ENCODE measurements at places on chromosomes 2 and 18.

- DNase-seq: no peak
Measured at GRCh38 chr18:42168907-42169306, 213.9 kb downstream of the PIK3C3 start.

DNA sequence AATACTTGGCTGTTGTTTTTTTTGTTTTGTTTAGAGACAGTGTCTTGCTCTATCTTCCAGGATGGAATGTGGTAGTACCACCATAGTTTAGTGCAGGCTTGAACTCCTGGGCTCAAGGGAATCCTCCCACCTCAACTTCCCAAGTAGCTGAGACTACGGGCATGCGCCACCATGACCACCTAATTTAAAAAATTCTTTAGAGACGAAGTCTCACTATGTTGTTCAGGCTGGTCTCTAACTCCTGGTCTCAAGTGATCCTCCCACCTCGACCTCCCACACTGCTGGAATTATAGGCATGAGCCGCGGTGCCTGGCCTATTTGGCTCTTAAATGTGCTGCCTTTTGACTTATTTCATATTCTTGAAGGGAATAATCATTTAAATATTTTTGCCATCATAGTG lies 60.1 kb downstream of the PTPN4 start:
- DNase-seq: no peak

DNA sequence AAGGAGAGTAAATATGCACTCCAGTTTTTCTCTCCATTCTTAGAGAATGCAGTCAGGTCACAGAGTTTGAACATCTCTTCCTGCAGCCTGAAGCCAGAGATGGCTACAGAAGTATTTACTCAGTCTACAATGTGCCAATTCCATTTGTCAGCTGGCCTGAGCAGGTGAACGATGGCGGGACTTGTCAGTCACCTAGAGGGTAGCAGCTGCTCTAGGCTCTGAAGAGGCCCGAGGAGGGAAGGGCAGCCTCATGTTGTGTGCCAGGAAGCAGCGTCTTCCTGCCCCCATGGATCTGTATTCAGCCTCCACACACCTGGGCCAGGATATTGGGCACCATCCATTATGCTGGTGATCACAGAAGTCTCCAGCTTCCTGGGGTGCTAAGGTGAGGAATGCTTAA lies 316.7 kb upstream of the CHAC2 start:
- no peak for DNase-seq

GRCh38 chr2:72145289-72145657 lies 2.4 kb downstream of the CYP26B1 start:
- DNase-seq: peak; percentile 83

DNA sequence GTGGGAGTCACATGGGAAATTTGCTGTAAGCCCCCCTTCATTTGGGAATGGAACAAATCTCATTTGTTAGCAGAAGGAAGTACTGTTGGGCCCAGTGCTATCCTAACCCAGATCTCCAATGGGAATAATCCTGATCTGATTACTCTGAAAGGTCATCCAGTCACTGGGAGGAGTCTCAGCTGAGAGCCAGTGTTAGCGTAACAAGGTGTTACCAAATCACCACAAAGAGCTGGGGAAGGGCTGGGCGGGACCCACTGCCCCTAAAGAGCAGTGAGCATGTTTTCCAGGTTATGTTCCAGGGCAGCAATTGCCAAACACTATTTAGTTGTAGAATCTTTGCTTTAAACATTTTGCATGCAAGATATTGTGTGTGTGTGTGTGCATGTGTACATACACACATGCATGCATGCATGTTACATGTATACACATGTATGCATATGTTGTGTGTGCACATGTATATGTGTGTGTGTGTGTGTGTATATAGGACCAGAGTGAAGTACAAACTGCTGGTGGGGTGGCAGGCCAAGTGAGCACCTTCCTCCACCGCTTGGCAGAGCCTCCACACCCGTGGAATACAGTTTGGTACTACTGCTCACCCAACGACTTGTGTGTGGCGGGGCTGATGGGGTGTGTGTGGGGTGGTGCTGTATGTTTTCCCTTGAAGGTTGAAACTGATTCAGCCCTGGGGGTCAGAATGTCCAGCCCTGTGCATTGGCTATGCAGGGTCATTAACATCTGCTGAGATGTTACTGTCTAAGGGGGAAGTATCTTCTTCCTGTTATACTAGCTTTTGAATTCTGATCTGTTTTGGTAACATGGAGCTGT lies 15.2 kb downstream of the INPP5D start:
- DNase-seq: no peak

- DNase-seq: no peak
Measured at GRCh38 chr2:128237081-128237534, 81.6 kb downstream of the HS6ST1 start.

DNA sequence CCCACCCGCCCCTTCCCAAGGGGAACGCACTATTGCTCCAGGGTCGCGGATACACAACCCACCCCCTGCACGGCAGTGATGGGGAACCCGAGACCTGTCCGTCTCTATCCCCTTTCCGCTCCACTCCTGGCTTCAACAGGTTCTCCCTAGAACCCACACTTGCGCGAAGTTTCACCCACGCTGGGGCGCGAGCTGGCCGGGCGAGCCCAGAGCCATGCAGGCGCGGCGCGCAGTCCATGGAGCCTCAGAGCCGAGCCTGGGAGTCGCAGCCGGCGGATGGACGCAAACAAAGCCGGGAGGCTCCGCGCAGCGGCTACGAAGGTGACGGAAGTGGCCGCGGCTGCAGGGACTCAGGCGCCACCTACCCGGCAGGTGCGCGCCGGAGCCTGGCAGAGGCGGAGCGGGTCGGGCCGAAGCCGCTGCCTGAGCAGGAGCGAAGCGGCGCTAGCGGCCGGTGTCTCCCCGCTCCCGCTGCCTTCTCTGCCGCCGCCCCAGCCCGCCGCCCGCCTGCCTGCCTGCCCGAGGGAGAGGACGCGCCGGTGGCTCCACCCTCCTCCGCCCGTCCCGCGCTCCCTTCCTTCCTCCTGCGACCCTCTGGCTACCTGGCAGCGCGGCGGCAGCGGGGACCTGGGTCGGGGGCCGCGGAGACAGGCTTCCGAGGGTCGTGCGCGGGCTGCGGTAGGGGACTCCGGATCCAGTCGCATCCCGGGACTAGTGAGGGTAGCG lies 14.0 kb downstream of the ALPG start:
- peak; percentile 75 for DNase-seq

DNA sequence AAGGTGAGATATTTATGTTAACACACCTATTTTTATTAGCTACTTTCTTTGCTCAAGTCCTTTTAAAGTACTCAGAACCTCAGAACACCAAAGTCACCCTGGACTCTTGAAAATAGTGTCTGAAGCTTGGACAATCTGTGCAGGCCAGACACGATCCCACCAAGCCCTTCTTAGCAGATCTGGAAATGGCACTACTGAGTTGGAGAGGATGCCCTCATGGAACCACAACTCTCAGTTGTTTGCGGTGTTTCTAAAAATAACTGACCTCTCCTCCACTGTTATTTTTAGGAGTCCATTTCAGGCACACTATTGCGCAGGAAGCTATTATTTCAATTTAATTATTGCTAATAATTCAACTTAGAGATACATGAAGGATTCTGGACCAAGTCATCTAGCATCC lies 103.5 kb upstream of the ITGB6 start:
- no peak for DNase-seq

DNA sequence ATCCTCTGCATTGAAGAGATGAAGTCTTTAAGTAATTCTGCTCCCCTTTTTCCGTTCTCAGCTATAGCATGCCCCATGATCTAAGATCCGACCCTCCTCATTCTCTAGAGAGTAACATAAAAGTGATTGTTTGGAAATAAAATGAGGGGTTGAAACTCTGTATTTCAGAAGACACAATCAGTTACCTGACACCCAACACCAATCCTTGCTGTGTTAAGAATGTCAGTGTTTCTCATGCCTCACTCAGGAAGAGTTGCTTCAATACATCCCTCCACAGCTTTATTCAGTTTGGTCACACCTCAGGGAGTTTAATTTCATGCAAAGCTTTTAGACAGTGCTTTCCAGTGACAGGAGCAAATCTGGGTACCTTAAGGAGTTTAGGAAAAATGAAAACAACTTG lies 49.9 kb upstream of the RBBP8 start:
- DNase-seq: peak; percentile 24

DNA sequence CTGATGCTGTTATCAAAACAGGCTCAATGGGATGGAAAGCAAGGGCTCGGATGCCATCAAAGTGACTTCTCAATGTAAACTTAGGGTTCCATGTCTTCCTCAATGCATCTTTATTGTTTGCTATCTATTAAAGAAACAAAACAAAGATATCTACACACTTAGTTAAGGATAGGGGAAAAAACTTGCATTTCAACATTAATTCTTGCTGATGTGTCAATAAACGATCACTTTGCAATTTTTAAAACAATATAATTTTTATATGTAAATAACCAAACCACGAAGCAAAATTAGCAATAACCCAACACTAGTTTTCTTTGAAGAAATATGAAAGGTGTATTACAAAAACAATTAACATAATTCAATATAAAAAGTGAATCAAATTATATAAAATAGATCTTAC lies 96.7 kb downstream of the STRN start:
- DNase-seq: no peak

GRCh38 chr2:196830701-196831100 lies 21.5 kb upstream of the C2orf66 start:
- no peak for DNase-seq

Data from iPS-NIHi11 (cell line).